ENCODE measurements at places on chromosomes 2 and 18.

DNA sequence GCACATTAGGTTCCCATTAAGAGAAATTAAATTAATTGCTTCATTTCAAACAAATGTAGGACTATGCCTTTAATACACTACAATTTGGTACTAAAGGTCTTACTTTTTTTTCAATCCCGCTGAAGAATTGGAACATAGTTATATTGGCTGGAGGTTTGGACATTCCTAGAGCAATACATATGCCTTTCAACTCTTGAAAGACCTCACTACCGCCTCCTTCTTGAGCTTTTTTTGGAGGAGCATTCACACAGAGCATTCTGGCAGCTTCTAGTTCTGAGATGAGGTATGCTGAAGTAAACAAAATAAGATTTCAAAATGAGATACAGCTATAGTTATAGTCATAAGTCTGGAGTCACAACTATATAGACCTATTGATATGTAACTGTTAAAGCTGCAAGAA, 10.9 kb downstream of the FAM98A start:
- no peak for DNase-seq

GRCh38 chr2:117832332-117832731, 17.8 kb downstream of the DDX18 start:
- no peak for DNase-seq

- DNase-seq, result no peak
Observed at GRCh38 chr2:55556809-55557208, 37.3 kb downstream of the CFAP36 start.

- no peak for DNase-seq
Observed at GRCh38 chr18:43161528-43161927, 46.0 kb upstream of the RIT2 start.

DNA sequence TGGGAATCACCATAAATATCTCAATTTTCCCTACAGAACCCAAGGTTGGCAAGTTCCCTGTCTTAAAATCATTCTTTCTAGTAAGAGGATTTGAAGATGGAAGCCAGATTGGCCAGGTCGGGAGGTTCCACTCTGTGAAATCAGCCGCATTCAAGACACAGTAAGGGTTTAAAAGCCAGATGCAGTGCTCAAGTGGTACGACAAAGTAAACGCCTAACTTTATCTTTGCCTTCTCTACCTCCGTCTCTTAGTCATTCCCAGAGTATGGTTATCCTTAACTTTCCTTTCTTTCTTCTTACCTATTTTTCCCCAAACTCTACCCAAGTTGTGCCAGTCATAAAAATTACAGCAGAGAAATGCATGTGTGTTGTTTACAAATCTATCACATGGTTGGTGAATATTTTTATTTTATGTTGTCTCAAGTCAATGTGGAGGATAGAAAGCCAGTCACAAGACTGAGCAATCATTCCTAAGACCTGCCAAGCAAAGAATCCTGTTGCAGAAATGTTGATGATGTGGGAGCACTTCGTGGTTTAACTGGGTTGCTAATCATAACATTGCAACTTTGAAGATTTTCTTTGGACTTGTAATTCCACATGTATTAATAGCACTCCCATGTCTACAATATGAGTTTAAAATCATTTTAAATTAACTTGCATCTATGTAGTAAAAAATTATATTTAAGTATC, 62.6 kb downstream of the SLC40A1 start:
- no peak for DNase-seq

DNA sequence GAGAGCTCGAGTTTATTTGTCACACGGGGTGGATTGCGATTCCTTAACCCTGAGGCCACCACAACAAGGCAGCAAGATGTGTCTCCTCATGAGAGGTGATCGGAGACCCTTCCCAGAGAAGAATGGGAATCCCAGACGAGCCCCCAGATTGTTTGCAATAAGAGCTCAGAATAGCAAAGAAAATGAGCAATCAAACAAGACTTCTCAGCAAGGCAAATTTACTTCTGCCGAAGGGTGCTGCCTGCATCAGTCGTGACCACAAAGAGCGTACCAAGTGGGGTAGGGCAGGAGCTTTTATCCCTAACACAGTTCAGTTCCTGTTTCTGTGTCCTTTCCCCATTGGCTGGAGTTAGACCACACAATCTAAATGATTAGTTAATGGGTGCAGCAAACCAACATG, 237.5 kb upstream of the SYT4 start:
- DNase-seq, result no peak

GRCh38 chr2:196170213-196170605, 1.2 kb downstream of the STK17B start:
- DNase-seq, result peak; percentile 40

DNA sequence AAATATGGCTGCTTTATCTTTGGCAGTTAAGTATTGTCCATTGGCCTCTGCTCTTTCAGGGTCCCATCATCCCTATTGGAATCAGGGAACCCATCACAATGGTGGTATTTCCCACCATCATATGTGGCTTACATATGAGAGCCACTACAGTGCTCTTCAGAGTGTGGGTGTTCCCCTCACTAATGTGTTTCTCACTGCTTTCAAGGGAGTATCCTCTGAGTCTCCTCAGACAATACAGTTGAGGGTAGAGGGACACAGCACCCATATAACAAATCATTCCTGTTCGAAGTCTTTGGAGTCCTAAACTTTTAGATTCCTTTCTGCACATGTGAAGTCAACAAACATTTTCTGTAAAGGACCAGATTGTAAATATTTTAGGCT, 48.8 kb upstream of the DNAJC10 start:
- no peak for DNase-seq

GRCh38 chr18:71995904-71996465, 548.2 kb downstream of the CBLN2 start:
- no peak for DNase-seq

- no peak for DNase-seq
Observed at GRCh38 chr2:235689427-235689853, 195.6 kb downstream of the AGAP1 start.

DNA sequence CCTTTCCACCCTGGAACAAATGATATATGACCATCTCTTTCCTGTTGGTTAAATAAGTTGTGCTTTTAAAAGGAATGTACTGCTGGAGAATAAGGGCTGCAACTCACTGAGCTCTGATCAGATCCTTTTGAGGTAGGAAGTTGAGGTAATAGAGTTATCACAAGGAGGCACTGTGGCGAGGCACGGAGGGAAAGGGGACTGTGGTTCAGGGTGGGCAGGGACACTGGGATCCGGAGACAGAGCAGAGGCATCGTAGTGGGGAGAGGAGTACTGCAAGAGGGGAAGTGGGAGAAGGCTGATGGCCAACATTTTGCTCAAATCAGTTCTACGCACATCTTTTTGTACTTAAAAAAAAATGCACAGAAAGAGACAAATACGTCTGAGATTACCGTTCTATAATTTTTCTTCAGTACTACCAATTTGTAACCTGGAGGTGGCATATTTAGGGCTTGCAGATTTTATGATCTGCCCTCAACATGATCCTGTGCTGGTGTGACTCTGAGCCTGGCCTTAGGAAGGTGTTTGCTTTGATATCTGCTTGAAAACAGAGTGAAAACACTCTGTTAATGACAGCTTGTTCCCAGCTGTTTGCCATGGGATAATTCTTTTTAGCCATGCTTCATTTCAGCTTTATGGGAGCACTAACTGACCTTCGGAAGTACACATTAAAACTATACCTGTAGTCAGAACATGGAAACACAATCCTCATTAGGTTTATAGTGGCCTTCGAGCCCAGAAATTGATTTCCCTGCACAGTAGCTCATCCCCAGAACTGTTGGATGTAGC, 168.1 kb downstream of the KCNE4 start:
- no peak for DNase-seq

GRCh38 chr2:168253379-168253778, 6.0 kb upstream of the STK39 start:
- no peak for DNase-seq

DNA sequence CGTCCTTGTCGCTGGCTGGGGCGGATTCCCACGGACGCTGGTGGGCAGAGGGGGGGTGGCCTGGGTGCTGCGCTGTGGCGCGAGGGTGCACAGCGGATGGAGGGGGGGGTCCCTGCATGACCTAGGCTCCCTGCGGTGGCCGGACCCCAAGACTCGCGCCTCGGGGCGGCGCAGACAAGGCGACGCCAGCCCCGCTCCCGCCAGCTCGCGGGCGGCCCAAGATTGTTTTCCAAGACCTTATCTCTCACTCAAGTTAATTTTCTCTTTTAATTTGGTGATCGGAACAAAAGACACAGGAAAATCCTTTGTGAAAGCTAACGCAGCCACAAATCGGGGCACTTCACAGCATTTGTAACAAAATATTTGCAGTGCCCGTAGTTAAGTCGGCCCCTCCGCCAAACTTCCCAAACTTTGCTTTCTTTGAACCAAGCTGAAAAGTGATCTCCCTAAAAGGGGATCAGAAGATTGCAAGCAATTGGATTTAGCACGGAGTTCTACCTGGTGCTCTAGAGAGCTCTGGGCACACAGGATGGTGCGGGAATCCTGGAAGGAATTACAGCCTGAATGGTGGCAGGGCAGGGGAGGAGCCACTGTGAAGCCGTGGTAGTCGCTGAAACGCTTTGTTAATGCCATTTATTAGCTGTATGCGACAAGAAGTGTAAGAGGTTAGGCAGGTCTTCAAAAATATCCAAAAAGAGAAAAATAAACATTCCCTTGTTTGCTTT, 4.8 kb upstream of the ID2 start:
- DNase-seq, result no peak

GRCh38 chr2:187299122-187299906, 148.7 kb downstream of the CALCRL start:
- DNase-seq, result no peak

GRCh38 chr2:109372614-109373013, 241.2 kb downstream of the SEPTIN10 start:
- peak; percentile 0 for DNase-seq

DNA sequence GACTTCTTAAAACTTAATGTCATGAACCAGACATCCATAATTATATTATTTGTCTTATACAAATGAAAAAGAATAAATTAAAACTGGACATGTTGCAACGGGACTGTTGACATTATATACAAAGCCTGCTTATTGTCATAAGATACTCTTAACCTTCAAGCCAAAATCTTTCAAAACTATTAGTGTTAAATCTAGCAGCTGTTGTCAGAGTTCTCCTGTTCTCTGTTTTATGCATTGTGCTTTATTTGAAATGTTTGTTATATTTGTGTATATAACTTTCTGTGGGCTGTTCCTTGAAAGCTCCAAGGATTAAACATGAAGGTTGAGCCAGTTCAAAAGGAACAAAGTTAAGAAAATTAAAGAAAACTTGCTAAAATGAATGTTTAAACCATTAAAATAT, 335.5 kb upstream of the NT5C1B start:
- no peak for DNase-seq

GRCh38 chr18:41024792-41025191, 930.2 kb upstream of the PIK3C3 start:
- no peak for DNase-seq

- peak; percentile 74 for DNase-seq
Observed at GRCh38 chr2:232315049-232315922, 63.3 kb upstream of the ALPP start.

DNA sequence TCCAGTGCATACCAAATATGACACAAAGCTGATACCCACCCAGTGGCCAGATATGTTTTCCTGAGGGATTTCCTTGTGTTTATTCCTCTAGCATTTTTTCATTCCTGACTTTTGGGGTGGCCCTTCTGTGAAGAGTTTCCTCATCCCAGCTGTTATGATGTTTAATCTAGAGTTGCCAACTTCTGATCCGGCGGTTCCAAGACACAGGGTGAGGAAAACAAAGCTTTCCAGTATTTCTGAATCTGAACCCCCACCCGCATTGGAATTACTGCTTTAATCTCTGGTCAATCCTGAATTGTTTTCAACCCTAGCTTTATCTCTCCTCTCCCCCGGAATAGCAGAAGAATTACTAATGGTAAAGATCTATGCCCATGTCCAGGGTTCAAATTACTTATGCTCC, 39.2 kb upstream of the PNPT1 start:
- DNase-seq, result no peak

DNA sequence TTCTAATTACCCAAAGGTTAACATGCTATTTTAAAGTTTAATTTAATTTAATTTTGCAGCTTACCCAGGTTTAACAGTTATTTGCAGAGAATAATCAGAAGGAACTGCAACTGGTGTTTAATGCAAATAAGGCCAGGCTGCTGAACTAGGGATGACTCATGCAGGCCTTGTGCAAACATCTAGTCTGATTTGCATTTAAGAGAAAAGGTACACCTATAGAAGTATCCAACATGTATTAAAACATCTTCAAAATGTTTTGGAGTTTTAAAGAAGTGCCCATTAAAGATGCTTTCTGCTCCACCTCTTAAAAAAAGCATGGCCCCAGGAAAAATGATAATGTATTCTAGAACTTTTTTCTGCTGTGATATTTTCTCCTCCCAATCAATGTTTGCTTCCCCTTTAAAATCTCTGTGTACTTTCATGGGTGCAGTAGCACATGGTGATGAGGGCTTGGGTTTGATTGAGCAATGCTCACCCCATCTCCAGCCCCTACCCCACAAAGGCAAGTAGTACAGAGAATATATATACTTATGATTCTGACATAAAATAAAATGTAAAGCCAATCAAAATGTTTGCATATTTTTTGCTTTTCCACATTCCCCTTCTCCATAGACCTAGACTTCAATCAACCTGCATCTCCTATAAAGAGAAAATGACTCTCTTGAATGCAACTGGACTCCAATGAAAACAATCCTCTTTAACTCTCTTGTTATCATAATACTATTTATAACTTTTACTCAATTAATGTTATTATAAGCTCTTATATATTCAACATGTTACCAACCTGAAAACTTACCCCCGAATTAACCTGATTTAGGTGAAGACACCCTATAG, 54.1 kb downstream of the ATP8B1 start:
- no peak for DNase-seq

DNA sequence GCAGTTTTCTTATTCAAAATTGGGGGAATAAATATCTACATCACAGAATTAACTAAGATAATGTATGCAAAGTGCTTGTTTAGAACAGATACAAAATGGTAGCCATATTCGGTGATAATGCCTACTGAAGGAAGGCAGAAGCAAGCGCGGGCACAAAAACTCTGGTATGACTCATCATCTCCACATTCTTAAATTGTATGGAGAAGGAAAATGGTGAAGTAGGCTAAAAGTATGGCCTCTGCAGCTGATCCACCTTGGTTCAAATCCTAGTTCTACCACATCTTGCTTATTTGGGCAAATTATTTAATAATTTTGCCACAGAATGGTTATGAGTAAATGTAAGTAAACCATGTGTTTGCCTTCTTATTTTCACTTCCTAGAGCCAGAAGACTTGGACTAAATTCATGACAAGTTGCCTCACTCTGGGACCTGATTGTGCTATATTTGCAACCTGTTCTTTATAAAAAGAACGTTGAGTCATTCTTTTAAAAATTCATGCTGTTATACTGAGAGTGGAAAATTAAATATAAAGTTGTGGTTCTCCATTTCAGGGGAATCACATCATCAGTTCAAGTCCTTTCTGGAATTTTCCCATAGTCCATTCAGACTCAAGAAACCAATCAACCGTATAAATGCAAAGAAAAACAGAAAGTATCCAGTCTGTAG, 9.0 kb upstream of the CDK15 start:
- no peak for DNase-seq

- no peak for DNase-seq
Observed at GRCh38 chr2:133718688-133719201, 150.5 kb upstream of the NCKAP5 start.
